HCT116 (cell line): ENCODE measurements at places on chromosomes 2 and 18. TPM values are rescaled to one million over a fixed set of nuclear protein-coding genes. Genes with fewer than 3 reads are reported as not detected.
A peak's percentile ranks its signal among the peaks of the same experiment; 100 is the strongest.

DNA sequence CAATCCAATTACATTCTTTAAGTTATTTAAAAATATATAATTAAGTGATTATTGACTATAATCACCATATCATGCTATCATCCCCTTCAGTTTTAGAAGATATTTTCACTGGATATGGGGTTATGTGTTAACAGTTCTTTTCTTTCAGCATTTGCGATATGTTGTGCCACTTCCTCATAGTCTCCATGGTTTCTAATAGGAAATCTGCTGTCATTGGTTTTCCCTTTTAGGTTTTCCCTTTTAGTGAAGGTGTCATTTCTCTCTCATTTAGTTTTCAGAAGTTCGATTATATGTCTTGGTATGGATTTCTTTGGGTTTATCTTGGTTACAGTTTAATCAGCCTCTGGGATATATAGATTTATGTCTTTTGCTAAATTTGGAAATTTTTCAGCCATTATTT, 34.8 kb upstream of the EPG5 start:
- no peak for DNase-seq
- H3K4me3 ChIP-seq: no peak overlapping the region
- H3K27me3 ChIP-seq: no peaks in the 10 kb centered on the region
- H3K4me1 ChIP-seq: no peaks in the 10 kb centered on the region
- no peaks in the 10 kb centered on the region for H3K36me3 ChIP-seq
- no peak overlapping the region for H3K27ac ChIP-seq

DNA sequence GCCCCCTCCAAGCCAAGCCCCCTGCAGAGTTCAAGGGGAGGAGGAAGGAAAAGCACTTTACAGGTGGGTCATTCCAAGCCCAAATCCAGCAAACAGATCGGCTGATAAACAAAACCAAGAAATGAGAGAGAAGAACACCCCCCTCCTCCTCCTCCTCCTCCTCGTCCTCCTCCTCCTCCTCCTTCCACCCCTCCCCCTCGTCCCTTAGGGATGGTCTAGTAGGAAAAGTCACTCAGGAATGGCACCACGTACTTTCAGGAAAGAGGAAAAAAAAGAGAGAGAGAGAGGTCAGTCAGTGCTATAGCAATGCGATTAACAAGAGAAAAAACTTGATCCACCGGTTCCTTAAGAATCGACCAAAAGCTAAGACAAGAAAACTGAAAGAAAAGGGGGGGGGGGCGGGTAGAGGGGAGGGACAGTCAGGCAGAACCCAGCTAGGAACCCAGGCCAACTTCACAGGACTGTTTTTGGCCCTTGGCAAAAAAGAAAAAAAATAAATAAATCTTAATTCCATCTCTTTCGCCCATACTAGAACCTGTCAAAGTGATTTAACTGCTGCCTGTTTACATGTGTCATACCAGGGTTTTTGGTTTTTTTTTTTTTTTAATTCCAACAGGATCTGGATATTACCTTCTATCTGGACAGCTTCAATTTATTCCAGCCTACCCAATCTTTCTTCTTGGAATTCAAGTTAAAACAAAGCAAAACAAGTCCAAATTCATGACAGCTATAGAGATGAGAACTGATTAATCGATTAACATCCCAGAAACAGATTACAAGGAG, 906 bp downstream of the IKZF2 start:
- no peaks in the 10 kb centered on the region for H3K36me3 ChIP-seq
- no peaks in the 10 kb centered on the region; the same call in 1 of the 2 replicates for H3K4me1 ChIP-seq
- no peaks in the 10 kb centered on the region for H3K27me3 ChIP-seq
- no peak overlapping the region for H3K27ac ChIP-seq
- no peak for DNase-seq

DNA sequence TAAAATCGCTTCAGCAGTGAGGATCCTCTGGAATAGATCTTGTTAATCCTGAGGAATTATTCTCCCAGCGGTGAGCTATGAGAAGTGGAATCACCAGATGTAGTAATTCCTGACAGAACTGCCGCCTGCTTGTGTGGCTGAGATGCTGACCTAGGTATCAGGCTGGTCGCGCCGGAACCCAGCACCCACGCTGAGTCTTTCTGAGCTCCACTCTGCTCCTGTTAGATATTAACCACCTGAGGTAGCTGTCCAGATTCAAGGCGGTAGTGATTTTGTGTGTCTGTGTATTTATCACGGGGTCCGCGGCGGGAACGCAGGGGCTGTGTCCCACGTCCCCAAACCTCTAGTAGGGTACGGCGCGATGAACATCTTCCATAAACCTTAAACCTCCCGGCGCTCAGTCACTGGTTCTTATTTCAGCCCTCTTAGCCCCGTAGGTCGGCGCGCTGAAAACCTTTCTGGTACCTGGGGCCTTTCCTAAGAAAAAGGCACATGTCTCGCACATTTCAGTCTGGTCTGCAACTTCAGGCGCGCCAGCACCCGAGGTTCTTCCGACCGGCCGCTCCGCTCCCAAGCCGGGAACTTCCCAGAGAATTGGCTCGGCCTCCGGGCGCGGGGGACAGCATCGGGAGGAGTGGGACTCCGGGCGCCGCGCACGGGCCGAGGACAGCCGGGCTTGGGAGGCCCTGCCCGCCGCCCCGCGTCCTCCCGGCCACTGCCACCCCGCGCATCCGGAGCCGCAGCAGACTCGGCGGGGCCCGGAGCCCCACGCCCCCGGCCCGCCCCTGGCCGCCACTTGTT, 542 bp upstream of the CNNM3 start:
- peak overlapping the region; percentile 79 for H3K4me3 ChIP-seq
- no peak for DNase-seq
- no peaks in the 10 kb centered on the region for H3K36me3 ChIP-seq
- H3K27me3 ChIP-seq: no peaks in the 10 kb centered on the region
- peaks cover 21% of the 10 kb centered on the region for H3K4me1 ChIP-seq

- H3K36me3 ChIP-seq: no peaks in the 10 kb centered on the region
- H3K4me3 ChIP-seq: no peak overlapping the region
- DNase-seq: no peak
- H3K27ac ChIP-seq: no peak overlapping the region
- no peaks in the 10 kb centered on the region for H3K27me3 ChIP-seq
Observed at GRCh38 chr2:203340791-203341487, 12.7 kb downstream of the ABI2 start.

DNA sequence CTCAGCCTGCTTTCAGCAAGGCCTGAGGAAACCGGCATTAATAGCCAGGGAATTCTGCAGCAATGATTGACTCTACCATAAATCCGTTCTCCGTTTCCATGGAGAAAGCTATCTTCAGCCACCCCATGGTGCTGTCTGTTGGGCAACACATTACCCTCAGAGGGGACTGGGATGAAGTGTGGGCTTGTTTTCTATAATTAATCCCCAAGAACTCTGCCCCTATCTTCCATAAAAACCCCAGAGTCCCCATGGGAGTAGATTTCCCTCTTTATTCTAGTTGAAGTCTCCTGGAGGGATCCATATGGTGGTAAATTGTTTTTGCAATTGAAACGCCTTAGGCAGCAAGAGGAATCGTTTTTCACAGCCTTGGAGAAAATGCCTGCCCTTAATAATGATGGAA, 9.2 kb downstream of the G6PC2 start:
- no peaks in the 10 kb centered on the region for H3K36me3 ChIP-seq
- no peak for DNase-seq
- no peaks in the 10 kb centered on the region for H3K4me1 ChIP-seq

DNA sequence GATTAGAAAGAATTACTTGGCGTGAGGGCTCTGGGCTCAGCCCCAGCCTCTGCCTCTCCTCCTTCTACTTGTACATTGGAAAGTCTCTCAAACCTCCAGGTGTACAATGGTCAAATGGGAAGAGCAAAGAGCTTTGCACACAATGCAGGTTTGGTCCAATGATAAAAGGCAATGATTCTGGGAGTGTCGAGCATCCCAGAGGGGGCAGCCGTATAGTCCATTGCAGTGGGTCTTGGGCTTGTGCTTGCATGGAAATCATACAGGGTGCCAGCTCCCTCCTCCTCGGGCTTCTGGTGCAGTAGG, 98.0 kb upstream of the NCK2 start:
- no peak overlapping the region for H3K4me3 ChIP-seq
- no peak for DNase-seq
- H3K27me3 ChIP-seq: peaks cover 43% of the 10 kb centered on the region
- H3K36me3 ChIP-seq: no peaks in the 10 kb centered on the region

The DSC3 gene
- total RNA-seq: 7.6 TPM

The GCC2 gene
- total RNA-seq: 28.2 TPM

The IL36A gene
- total RNA-seq: not detected
